NCI-H1436 (cell line): ENCODE measurements at places on chromosomes 16 and 17.
A peak's percentile ranks its signal among the peaks of the same experiment; 100 is the strongest.

DNA sequence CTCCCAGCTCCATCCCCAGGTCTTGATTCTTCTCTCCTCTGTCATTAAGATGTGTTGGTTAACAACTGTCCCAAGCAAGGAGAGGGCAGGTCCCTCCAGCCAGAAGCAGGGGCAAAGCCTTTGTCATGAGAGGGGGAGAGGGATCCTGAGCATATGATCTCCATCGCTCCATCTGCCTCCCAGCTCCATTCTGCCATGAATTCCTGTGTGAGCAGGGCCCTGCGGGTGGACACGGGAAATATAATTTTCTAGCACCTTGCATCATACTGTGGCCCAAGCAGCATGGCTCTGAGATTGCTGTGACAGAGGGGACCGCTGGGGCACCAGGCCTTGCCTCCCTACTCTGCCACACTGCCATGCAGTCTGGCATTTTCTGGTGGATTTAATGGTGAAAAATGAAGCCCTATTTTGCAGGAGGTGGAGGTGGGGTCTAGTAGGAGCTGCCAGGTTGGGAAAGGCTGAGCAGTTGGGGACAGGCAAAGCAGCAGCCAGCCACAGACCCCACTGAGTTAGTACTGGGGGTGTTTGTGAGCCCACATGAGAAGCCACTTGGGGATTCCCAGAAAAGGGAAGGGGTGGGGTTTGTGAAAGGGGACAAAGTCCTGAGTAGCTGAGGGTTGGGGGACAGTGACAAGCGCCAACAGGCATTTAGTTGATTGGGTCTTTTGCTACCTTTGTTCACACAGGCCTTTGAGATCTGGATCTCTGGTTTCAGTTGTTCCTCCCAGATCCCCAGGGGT is 16.4 kb downstream of the TMEM238L start:
- DNase-seq = no peak

DNA sequence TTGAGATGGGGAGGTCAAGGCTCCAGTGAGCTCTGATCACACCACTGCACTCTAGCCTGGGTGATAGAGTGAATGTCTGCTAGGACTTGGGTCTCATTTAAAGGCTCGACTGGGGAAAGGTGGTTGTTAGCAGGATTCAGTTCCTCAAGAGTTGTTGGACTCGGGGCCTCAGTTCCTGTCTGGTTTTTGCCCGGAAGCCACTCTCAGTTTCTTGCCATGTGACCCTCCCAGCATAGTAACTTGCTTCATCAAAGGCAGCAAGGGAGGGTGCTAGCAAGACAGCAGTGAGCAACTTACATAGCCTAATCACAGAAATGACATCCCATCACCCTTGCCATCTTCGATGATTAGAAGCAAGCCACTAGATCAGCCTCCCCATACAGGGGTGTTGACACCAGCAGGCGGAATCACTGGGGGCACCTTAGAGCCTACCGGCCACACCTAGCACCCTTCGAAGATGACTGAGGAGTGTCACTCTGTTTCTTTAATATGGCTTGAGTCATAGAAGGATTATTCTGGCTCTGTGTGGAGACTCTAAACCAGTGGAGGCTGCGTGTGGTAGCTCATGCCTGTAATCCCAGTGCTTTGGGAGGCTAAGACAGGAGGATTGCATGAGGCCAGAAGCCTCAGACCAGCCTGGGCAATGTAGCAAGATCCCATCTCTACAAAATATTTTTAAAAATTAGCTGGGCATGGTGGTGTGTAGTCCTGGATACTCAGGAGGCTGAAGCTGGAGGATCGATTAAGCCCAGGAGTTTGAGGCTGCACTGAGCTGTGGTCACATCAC is 13.2 kb upstream of the SCNN1B start:
- DNase-seq = no peak

DNA sequence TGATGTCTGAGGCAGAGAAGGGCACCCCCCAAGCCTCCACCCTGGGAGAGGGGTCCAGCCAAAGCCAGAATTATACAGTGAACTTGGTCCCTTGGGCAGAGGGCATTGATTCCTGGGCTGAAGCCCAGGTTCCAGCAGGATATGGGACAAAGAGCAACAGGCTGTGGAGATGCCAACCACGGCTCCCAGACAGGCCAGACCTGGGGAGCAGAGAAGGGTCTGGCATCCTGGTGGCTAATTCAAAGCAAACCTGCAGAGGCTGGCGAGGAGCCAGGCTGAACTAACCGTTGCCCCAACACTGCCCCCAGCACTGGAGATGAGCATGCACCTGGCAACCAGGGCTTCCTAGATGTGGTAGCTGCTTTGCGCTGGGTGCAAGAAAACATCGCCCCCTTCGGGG is 3.0 kb downstream of the CES3 start:
- DNase-seq = no peak

- DNase-seq = no peak
These were observed at the start of gene TGFB1I1 for GRCh38 chr16:31471875-31472708. Gene TGFB1I1 (plus strand): TSS chr16:31472152. CDS start chr16:31472189, 37 bp downstream.

DNA sequence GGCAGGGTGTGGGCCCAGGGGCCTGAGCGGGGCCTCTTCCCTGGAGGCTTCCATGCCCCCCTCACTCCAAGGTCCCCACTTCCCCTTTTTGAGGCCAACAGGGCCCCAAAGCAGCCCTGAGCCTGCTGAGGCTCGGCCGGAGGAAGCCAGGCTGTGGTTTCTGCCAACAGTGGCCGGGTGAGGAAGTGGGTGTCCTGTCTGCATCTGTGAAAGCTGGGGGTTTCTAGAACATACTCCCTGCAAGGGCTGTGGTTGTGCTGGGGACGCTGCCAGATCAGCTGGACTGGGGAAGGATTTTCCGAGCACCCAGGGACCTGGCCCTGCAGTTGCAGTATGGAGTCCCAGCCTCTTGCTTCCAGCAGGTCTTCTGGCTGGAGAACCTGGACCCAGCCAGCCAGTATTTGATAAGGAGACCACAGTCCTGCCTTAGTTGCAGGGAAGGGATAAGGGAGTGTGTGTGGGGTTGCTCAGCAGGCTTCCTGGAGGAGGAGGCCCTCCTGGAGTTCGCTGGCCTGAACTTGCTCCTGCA is 15.7 kb downstream of the ADCY7 start:
- no peak for DNase-seq

GRCh38 chr16:83516931-83517330 is 290.8 kb upstream of the HSBP1 start:
- DNase-seq = no peak

DNA sequence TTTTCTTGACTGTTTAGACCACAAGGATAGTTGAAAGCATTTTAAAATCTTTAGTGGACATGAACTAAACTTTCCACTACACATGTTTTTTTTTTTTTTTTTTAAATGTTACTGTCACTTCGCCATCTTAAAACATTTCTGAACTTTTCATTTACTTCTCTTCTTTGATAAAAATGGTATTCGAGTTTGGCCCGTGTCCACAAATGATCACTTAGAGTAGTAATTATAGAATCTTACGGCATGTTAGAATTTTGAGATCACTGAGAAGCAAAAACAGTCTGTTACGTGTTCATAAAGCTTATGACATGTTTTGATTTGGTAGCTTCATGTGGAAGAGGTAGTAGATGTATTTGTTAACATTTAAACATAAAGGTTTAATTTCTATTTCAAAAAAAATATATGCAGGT is 1.1 kb downstream of the NSRP1 start:
- no peak for DNase-seq

- peak; percentile 100 for DNase-seq
These were observed at the start of gene HEXIM1 for GRCh38 chr17:45148183-45149036. Gene HEXIM1 (plus strand): TSS chr17:45148475. CDS start chr17:45149191, 716 bp downstream.

DNA sequence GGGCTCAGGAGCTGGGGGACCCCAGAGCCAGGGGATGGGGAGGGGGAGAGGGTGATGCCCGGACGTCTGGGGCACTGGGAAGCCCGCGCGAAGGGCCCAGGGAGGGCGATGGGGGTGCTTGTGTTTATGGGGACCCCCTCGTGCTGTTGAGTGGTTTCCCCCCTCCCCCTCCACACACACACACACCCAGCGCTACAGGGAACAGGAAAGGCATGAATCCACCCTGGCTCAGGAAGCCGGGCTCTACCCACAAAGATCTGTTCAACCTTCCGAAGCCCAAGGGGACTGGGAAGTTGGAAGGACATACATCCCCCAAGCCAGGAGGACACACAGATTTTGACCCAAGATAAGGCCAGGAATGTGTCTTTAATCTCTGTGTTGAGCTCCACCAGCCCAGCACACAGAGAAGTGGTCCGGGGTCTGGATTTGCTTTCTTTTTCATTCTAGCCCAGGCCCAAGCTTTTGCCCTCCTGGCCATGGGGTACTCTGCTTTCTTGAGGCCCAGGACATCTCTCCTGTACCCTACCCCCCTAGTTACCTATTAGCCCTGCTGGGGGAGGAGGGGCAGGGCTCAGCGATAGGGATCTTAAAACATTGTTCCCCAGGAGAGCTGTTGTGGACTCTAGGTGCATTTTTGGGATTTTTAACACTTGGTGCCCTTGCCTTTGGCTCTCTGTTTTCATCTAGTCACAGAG is 1.2 kb downstream of the UBALD2 start:
- DNase-seq = no peak

DNA sequence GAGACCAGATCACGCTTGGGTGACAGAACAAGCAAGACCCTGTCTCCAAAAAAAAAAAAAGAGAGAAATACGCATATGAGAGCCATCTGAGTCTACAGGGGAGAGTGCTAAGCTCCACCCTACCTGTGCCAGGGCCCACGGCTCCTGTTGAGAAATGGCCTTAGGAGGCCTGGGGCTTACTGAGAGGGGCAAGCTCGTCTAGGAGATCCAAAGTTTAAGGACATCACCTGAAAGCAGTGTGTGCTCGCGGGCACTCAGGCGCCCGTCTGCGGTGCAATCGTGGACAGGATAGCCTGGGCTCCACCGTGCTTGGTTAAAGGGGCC is 14.5 kb upstream of the BAIAP2 start:
- DNase-seq = no peak

GRCh38 chr17:14296166-14296910 is 4.5 kb upstream of the HS3ST3B1 start:
- DNase-seq = no peak

DNA sequence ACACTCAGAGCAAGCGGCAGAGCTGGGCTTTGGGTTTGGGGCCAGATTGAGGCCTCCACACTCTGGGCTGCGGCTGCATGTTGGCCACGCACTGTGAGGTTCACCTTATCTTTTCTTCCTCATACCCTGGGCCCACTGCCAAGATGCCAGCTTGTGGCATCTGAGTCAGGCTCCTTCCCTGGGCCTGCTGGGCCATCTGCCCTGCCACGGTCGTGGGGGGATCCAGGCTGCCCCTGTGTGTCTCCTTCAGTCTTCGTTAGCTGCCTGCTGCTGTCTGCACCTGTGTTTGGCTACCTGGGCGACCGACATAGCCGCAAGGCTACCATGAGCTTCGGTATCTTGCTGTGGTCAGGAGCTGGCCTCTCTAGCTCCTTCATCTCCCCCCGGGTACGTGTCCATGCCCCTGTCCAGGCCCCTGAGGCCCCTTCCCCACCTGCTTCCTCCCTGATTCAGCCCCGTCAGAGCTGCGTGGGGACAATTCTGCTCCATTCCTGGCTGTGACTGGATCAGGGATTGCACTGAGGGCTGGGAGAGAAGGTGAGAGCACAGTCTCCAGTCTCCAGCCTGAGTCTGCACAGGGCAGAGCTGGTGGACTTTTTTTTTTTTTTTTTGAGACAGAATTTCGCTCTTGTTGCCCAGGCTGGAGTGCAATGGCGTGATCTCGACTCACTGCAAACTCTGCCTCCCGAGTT is 11.2 kb downstream of the SPNS3 start:
- no peak for DNase-seq

GRCh38 chr17:57113656-57114055 is 28.6 kb downstream of the AKAP1 start:
- DNase-seq = no peak

DNA sequence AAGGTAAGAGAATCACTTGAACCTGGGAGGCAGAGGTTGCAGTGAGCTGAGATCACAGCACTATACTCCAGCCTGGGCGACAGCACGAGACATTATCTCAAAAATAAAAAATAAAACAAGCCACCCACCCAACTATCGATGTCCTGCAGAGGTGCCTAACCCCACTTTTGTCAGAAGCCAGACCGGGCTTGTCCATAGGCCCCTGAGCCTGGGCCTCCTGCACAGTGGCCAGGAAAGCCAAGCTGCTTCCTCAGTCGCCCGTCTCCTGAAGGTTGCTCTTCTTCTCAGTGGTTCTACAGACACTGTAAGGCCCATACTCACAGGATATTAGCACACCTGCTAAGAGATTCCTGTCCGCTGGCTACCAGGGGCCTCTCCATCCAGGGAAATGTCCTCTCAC is 11.2 kb downstream of the CES2 start:
- no peak for DNase-seq

DNA sequence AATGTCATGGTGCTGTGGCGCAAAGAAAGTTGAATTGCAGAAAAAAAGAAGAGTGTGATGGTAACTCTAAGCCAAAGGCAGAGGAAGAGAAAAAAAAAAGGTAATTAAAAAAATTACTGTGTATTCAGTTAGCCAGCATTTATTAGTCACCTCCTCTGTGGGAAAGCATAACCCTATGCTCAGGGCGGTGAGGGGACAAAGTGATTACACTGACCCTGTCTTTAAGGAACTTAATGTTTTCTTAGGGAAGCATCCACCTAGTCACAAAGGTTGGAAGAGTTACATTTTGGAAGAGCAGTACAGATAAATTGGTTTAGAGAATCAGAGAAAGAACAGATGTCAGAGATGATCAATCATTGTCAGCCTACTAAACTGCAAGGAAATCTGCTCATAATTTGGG is 410.3 kb downstream of the CDH11 start:
- DNase-seq = no peak

DNA sequence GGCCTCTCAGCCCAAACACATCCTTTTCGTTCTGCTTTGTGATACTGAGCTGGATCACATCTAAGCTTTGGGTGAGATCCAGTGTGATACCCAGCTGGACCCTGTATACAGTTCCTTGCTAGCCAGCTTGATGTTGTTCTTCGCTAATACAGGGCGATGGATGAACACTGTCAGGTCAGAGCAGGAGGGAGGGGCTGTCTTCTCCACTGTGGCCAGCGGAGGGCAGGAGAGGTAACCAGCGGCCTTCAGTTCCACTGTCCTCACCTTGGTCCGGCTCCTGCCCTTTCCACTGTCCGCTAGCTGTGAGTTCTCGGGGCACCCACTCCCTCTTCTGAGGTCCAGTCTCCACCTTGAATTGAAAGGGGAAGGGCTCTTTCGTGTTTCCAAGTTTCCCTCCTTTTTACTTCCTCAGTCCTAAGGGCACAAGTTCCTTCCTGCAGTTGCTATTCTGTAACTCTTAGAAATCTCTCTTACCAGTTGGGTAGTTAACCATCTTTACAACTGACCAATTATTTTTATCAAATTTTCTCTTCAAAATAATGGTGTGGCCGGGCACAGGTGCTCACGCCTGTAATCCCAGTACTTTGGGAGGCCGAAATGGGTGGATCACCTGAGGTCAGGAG is 3.0 kb upstream of the ZNF213 start:
- DNase-seq = no peak
